ENCODE measurements at places on chromosomes 7 and 10. TPM values are rescaled to one million over a fixed set of nuclear protein-coding genes. Genes with fewer than 3 reads are reported as not detected.

Gene VSTM4
- 1.7 TPM for polyA plus RNA-seq

Gene LDB1
- polyA plus RNA-seq, result 0.63 TPM

Gene CCDC186
- polyA plus RNA-seq, result 21.7 TPM

Gene OPALIN
- polyA plus RNA-seq, result 0.50 TPM

Gene FOXP2
- 24.4 TPM for polyA plus RNA-seq

Gene AFAP1L2
- 0.62 TPM for polyA plus RNA-seq

Gene LIPM
- not detected for polyA plus RNA-seq

Gene SYT15B
- polyA plus RNA-seq, result not detected

Gene BTBD16
- polyA plus RNA-seq, result not detected

Gene SLC18A2
- polyA plus RNA-seq, result 1.1 TPM
